ENCODE measurements at places on chromosomes 12 and 14.
A peak's percentile ranks its signal among the peaks of the same experiment; 100 is the strongest.

GRCh38 chr12:119182701-119183493 is 4.2 kb downstream of the HSPB8 start:
- no peak for DNase-seq

- no peak for DNase-seq
Measured at GRCh38 chr12:10512798-10513197, 7.1 kb downstream of the EIF2S3B start.

DNA sequence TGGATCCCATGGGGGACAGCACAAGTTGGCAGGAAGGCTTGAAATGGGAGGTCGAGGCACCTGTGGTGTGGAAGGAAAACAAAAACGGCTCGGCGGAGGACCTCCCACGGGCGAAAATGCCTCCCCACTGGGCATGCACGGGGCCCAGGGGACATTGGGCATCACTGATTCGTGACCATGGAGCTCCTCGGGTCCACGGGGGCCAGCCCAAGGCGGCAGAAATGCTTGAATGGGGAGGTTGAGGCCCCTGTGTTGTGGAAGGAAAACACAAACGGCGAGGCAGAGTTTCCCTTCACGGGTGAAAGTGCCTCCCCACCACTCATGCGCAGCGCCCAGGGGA is 376.0 kb downstream of the ALG10 start:
- no peak for DNase-seq

- DNase-seq, result peak; percentile 5
Measured at GRCh38 chr12:106248312-106248845, 559 bp upstream of the CKAP4 start.

- no peak for DNase-seq
Measured at GRCh38 chr12:131603939-131604795, 106.7 kb upstream of the SFSWAP start.

GRCh38 chr12:94305130-94305957 is 154.3 kb downstream of the CEP83 start:
- DNase-seq, result no peak

DNA sequence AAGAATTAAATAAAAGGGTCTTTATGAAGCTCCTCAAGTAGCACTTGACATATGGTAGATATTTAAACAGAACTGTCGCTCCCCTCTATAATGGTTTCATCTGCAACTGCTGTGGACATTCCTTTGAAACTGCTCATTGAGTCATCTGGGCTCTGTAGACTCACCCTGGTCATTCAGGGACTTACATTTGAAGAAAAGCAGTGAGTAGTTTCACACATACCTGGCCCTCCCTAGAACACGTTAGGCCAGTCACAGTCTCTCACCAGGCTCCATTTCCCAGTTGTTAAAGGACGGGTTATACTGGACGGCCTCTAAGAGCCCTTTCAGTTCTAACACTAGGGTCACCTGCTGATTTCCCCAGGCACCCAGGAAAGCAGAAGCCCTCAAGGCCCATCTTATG is 217.0 kb downstream of the BCL11B start:
- no peak for DNase-seq

- no peak for DNase-seq
Measured at GRCh38 chr12:45232756-45233372, 17.0 kb downstream of the ANO6 start.

- no peak for DNase-seq
Measured at GRCh38 chr14:30573966-30574365, 15.0 kb downstream of the G2E3 start.

DNA sequence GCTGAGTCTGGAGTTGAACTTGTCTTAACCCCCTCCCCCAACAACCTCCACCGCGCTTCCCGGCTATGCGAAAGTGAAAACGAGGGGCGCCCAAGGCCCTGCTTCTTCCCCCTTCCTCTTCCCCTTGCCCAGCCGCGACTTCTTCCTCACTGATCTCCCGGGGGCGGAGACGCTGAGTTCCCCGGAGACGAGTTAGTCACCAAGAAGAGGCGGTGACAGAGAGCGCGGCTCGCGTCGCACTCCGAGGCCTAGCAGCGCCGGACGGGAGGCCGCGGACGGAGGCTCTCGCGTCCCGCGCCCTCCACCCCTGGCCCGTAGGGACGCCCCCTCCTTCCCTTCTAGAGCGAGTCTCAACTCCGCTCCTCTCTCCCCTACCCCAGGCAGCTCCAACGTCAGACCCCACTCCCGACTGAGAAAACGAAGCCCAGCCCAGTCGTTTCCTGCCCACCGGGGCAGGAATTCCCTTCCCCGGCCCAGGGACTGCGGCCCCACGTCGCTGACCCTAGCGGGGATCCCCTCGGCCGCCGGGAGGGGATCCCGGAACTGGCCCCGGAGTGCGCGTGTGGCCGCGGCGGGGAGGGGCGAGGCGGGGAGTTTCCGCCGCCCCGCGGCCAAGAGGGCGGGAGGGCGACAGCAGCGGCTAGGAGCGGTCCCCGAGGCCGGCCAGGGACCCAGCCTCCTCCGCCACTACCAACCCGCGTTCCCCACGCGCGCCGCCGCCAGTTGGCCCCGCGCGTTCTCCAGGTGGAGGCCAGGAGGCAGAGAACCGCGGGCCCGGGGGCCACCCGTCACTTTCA is 1.4 kb downstream of the BAZ1A start:
- peak; percentile 61 for DNase-seq

DNA sequence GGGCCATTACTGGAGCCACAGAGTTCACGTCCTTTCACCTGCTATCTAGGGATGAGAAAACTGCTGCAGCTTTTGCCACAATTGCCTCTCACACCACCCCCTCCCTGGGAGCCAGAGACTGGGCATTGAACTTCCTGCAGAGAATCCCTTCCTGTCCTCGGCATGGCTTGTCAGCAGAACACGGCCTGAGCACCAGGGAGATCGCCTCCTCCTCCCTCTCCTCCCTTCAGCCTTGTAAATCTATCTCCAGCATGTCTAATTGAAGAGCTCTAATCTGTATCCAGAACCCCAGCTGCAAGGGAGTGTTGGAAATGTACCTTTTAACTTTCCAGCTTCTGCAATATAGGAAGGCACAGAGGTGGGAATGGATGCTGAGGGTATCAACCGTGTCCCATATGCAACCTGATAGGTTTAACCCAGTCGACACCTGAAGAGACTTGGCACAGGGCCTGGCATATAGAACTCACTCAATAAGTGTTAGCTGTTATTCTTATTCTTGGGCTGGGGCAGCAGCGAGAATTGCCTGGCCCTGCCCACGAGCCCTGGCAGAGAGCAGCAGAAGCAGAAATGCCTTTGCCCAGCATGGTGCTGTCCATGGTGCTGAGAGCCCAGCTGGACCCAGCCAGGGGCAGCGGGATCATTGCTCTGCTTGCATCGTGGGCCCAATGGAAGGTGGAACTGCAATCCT is 26.8 kb downstream of the TMEM63C start:
- DNase-seq, result peak; percentile 18

GRCh38 chr14:96914571-96915128 is 117.5 kb downstream of the VRK1 start:
- DNase-seq, result no peak

GRCh38 chr12:113942209-113942608 is 23.9 kb downstream of the RBM19 start:
- DNase-seq, result no peak

- DNase-seq, result no peak
Measured at GRCh38 chr14:37198273-37198598, 499 bp downstream of the MIPOL1 start.

DNA sequence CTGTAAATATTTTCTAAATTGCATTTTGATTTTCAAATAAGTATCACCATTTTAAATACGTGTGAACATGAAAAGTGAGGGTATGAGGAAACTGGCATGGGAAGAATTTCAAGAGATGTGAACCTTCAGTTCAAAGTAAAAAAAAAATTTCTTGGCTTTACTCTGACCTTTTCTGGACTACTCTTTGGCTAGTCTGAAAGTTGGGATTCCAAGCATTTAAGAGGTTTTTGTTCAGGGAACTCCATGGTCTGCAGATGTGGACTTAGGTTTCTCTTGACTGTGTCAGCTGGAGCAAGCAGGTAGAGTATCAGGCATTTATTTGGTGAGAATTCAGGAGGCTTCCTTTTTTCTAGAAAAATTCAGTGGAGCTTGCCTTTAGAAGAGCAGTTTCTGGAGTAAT is 311.6 kb downstream of the LRIG3 start:
- DNase-seq, result no peak

GRCh38 chr14:83462759-83463158 is 1929.1 kb upstream of the SEL1L start:
- no peak for DNase-seq

- DNase-seq, result no peak
Measured at GRCh38 chr12:111605911-111606766, 7.0 kb upstream of the ATXN2 start.

- no peak for DNase-seq
Measured at GRCh38 chr14:65361920-65362319, 50.6 kb upstream of the FUT8 start.

- DNase-seq, result no peak
Measured at GRCh38 chr12:22415342-22416309, 81.1 kb upstream of the ST8SIA1 start.

DNA sequence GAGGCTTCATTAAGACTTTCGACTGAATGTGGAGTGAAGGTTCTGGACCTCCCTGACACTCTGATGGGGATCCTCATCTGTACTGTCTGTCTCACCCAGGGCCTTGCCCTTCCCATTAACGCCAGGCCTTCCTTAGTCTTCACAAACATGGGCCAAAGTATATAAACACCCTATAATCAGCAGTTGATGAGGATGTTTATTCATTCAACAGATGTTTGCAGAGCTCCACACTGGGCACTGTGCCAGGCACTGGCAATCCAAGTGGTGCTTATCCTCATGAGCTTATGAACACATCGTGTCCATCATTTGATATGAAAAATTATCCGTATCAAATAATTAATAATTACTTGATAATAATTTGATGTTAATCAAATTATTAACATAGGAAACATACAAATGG is 454.4 kb downstream of the FUT8 start:
- DNase-seq, result no peak

DNA sequence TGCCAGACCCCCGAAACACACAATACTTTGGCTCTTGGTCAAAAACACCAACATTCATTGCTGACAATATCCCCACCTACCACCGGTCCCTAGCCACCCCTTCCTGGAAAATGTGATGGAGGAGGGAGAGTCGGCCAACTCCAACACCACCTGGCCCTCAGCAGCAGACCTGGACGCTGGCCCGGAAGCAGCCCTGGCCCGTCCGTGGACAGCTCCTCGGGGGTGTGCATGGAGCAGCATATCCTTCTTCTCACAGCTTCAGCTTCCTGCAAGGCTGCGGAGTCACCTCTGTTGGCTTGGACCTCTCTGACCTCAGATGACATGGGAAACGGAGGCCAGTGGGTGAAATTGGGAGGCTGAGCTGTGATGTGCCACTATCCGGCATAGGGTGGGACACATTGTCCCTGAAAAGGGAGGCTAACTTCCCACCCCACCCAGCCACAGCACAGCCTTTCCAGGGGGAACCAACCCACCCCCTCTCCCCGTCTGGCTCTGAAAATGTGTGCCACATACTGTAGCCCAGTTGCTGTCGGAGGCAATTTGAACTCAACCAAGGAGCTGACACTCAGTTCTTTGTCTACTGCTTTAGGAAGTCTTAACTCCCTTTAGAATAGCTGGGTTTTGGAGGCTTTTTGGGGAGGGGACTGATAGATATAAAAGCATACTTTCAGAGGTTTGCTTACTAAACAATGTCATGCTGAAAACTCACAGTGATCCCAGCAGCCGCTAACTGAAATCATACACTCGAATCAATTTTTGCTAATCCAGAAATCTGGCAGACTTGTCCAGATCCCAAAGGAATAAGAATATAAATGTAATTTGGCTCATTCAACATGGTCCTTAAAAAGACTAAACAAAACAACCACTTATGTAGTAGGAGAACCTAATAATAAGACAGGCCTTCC is 43.1 kb upstream of the LTA4H start:
- no peak for DNase-seq

DNA sequence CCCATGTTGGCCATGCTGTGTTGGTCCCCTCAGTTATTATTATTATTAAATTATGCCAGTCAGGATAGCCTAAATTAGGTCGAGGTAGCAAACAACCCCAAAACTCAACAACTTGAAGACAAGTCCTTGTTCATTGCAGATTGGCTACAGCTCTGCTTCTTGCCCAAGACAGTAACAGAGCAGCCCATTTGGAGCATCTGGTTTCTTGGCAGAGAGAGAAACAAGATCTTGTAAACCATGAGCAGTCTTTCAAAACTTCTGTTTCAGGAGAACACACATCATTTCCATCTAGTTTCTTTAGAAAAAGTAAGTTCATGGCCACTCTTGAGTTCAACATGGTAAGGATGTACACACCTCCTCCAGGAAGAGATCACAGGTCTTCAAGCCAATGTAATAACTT is 52.3 kb downstream of the E2F7 start:
- DNase-seq, result no peak

DNA sequence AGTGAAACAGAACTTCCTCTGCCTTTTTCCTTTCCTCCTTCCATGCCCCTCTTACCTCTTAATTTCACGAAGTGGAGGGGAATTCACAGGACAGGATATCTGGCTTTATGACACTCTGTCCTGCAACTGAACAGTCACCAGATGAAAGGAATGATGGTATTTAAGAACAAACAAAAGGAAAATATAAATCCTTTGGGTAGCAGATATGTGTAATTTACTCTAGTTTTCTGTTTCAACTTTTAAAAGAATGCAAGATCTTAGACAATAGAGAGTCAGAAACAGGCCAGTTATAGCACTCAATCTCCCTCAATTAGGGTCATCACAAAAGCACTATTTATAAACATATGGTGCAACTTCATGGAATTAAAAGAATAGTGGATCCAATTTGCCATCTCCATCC is 25.0 kb upstream of the HMGA2 start:
- no peak for DNase-seq

GRCh38 chr12:45402288-45402687 is 186.4 kb downstream of the ANO6 start:
- DNase-seq, result no peak

DNA sequence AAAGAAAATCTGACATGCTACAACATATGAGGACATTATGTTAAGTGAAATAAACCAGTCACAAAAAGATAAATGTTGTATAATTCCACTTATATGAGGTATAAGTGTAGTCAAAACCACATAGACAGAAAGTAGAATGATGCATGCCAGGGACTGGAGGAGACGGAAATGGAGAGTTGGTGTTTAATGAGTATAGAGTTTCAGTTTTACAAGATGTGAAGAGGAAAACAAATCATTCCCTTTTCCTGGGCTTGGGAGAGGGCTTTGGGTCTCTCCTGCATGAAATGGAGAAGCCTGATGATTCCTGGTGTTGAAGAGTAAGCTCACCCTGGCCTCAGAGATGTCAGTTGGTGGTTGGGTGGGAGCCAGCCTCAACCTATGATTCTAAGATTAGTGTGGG is 158.4 kb upstream of the PLXNC1 start:
- DNase-seq, result no peak

GRCh38 chr12:78179346-78179745 is 348.7 kb downstream of the NAV3 start:
- no peak for DNase-seq

- DNase-seq, result no peak
Measured at GRCh38 chr14:26841920-26842741, 244.3 kb upstream of the NOVA1 start.

- DNase-seq, result no peak
Measured at GRCh38 chr12:124709722-124710687, 142.6 kb upstream of the NCOR2 start.

GRCh38 chr12:50107416-50108268 is 3.8 kb downstream of the GPD1 start:
- DNase-seq, result no peak

Data from stimulated activated CD4-positive, alpha-beta T cell treated with anti-CD3 and anti-CD28 coated beads, Interleukin-15, amount 100 ng/mL, for 1 hour (primary cell).